Suprapubic skin (tissue), 4 donors: ENCODE measurements at places on chromosomes 6 and 20. TPM values are rescaled to one million over a fixed set of nuclear protein-coding genes. Genes with fewer than 3 reads are reported as not detected.
A peak's percentile ranks its signal among the peaks of the same experiment; 100 is the strongest.

- H3K36me3 ChIP-seq = no peaks in the 10 kb centered on the region
- no peak for DNase-seq
- H3K27me3 ChIP-seq = peaks cover 2% of the 10 kb centered on the region
- no peak overlapping the region for H3K4me3 ChIP-seq
- peaks cover 3% of the 10 kb centered on the region for H3K4me1 ChIP-seq
These were observed 83.5 kb upstream of the SLC22A23 start for GRCh38 chr6:3540253-3540820.

GRCh38 chr20:51667491-51667890 is 100.7 kb downstream of the ATP9A start:
- H3K4me1 ChIP-seq = peaks cover 6% of the 10 kb centered on the region
- no peak overlapping the region for H3K27ac ChIP-seq
- H3K27me3 ChIP-seq = no peaks in the 10 kb centered on the region
- no peak for DNase-seq

GRCh38 chr6:135181333-135182070 is 394 bp downstream of the MYB start:
- peak overlapping the region; percentile 68 for H3K4me3 ChIP-seq
- no peak overlapping the region for H3K27ac ChIP-seq
- H3K36me3 ChIP-seq = no peaks in the 10 kb centered on the region
- no peak for DNase-seq
- H3K4me1 ChIP-seq = peaks cover 26% of the 10 kb centered on the region

DNA sequence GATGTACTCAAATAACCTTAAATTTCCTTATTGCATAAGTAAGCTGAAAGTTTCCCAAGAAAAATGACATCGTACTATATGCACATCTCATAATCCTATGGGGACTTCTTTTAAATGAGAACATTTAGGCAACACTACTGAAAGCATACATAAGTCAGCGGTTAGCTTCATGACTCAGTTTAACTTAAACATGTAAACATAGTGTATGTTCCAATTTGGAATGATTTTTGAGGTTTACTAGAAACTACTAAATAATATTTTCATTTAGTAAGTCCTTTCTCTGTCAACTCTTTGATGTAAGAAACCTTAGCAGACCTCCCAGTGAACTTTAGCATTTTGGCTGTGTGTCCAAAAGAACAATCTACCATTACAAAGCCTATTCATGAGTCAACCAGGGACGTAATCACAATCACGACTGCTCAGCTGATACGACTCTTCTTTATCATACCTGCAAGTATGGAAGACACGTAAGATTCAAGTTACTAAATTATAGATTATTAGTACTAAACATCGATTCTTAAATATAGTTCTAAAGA is 19.3 kb downstream of the HIVEP2 start:
- H3K27ac ChIP-seq = no peak overlapping the region
- no peaks in the 10 kb centered on the region for H3K36me3 ChIP-seq
- H3K4me1 ChIP-seq = peaks cover 16% of the 10 kb centered on the region
- no peak for DNase-seq
- H3K27me3 ChIP-seq = no peaks in the 10 kb centered on the region
- H3K4me3 ChIP-seq = no peak overlapping the region

GRCh38 chr6:45881705-45882467 is 133.8 kb downstream of the CLIC5 start:
- DNase-seq = no peak
- peaks cover 12% of the 10 kb centered on the region for H3K4me1 ChIP-seq
- no peaks in the 10 kb centered on the region for H3K27me3 ChIP-seq
- no peak overlapping the region for H3K27ac ChIP-seq
- no peak overlapping the region for H3K4me3 ChIP-seq

GRCh38 chr6:10099529-10100140 is 315.2 kb downstream of the TFAP2A start:
- no peaks in the 10 kb centered on the region for H3K36me3 ChIP-seq
- H3K4me1 ChIP-seq = peaks cover 28% of the 10 kb centered on the region
- no peak for DNase-seq
- H3K4me3 ChIP-seq = peak overlapping the region; percentile 41

- no peak overlapping the region for H3K4me3 ChIP-seq
- H3K27me3 ChIP-seq = no peaks in the 10 kb centered on the region
- DNase-seq = no peak
- peaks cover 19% of the 10 kb centered on the region for H3K4me1 ChIP-seq
- no peak overlapping the region for H3K27ac ChIP-seq
These were observed 94.6 kb downstream of the TFAP2A start for GRCh38 chr6:10320291-10320690.

- H3K4me1 ChIP-seq = peaks cover 62% of the 10 kb centered on the region
- H3K27me3 ChIP-seq = no peaks in the 10 kb centered on the region
- no peak overlapping the region for H3K4me3 ChIP-seq
- H3K36me3 ChIP-seq = no peaks in the 10 kb centered on the region
These were observed 54.4 kb upstream of the RNF24 start for GRCh38 chr20:4069751-4070150.

- H3K27me3 ChIP-seq = no peaks in the 10 kb centered on the region
- H3K4me1 ChIP-seq = no peaks in the 10 kb centered on the region
- no peak overlapping the region for H3K4me3 ChIP-seq
- H3K36me3 ChIP-seq = no peaks in the 10 kb centered on the region
These were observed 8.8 kb downstream of the TMEM244 start for GRCh38 chr6:129852257-129852858.

- H3K27me3 ChIP-seq = peaks cover 8% of the 10 kb centered on the region
- no peaks in the 10 kb centered on the region for H3K4me1 ChIP-seq
These were observed 157.8 kb downstream of the SYCP2 start for GRCh38 chr20:59775687-59776055.

GRCh38 chr20:51800060-51800871 is 2.1 kb downstream of the SALL4 start:
- H3K4me1 ChIP-seq = peaks cover 28% of the 10 kb centered on the region
- H3K4me3 ChIP-seq = peak overlapping the region; percentile 45
- H3K27ac ChIP-seq = no peak overlapping the region

DNA sequence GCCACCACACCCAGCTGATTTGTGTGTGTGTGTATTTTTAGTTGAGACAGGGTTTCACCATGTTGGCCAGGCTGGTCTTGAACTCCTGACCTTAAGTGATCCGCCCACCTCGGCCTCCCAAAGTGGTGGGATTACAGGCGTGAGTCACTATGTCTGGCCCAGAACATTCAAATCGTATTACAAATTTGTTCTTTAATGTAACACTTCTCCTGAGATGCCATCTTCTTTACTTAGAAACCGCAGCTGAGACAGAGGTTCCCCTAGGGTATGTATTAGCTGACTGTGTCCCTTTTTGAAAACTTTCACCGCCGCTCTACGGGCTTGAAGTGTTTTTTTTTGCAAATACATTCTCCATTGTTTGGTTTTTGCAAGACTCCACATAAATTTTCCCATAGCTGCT is 62.6 kb downstream of the TOX2 start:
- peaks cover 18% of the 10 kb centered on the region for H3K27me3 ChIP-seq
- peaks cover 4% of the 10 kb centered on the region for H3K4me1 ChIP-seq
- peak; percentile 6 for DNase-seq

DNA sequence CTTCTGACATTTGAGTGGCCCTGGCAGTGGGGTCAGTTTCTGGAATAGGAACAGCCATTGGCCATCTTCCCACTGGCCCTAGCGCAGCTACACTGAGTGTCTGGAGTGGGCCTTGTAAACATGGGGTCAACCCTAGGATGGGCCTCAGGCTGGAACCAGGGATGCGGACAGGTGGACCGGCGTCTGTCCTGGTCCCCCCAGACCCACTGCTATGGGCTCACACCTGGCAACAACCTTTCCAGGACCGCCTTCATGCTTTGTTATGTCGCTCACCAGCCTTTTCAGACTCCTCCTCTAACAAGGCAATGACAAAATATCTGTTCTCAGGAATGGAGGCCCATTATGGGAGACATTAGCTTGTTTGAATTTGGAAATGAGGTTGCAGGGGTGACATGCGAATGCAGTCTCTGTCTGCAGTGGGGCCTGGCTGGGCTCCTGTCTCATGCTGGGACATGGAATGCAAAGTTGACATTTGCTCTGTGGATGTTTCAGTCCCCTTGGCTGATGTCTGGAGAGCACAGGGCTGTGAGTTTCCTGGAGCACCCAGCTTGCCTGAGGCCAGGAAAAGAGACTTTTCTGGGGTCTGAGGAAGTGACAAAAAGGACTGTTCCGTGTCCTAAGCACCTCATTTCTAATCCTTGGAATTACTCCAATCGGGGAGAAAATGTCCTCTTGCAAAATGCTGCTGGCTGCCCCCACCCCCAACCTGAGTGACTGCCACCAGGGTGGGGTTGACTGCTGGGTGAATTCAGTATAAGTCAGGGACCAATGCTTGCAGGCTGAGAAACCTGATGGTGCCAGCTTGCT is 98.7 kb upstream of the PMEPA1 start:
- H3K27ac ChIP-seq = no peak overlapping the region
- H3K27me3 ChIP-seq = no peaks in the 10 kb centered on the region
- H3K36me3 ChIP-seq = no peaks in the 10 kb centered on the region

GRCh38 chr20:8542110-8542486 is 410.0 kb downstream of the PLCB1 start:
- DNase-seq = no peak
- H3K4me3 ChIP-seq = no peak overlapping the region
- H3K27me3 ChIP-seq = no peaks in the 10 kb centered on the region

- H3K36me3 ChIP-seq = no peaks in the 10 kb centered on the region
- no peaks in the 10 kb centered on the region for H3K4me1 ChIP-seq
- no peak overlapping the region for H3K27ac ChIP-seq
- DNase-seq = no peak
- no peak overlapping the region for H3K4me3 ChIP-seq
- H3K27me3 ChIP-seq = no peaks in the 10 kb centered on the region
These were observed 111.2 kb upstream of the SUPT3H start for GRCh38 chr6:45488889-45489288.

GRCh38 chr6:29629571-29629970 is 3.4 kb downstream of the GABBR1 start:
- no peak for DNase-seq
- H3K27ac ChIP-seq = no peak overlapping the region
- H3K36me3 ChIP-seq = no peaks in the 10 kb centered on the region
- H3K27me3 ChIP-seq = no peaks in the 10 kb centered on the region
- H3K4me3 ChIP-seq = no peak overlapping the region

- no peak overlapping the region for H3K4me3 ChIP-seq
- peaks cover 10% of the 10 kb centered on the region for H3K4me1 ChIP-seq
- no peak overlapping the region for H3K27ac ChIP-seq
- peaks cover 45% of the 10 kb centered on the region for H3K36me3 ChIP-seq
- no peak for DNase-seq
These were observed 3.6 kb upstream of the PGBD1 start for GRCh38 chr6:28277746-28278145.

DNA sequence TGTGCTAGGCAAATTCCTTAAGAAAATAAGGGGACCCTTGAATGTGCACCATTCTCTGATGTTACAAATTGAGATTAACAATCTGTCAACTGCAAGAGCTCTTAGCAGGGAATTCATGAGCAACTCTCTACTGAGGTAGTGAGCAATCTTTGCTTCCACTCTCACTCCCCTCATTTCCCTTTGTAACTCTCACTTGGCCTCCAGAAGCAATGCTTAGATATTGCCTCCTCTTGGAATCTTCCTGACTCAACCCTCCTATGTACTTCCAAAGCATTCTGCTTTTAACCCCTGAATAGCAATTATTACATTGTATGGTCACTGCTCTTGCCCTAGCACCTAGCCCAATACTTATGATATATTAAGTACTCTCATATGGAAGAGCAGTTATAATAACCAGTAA is 16.5 kb downstream of the XPO5 start:
- no peak overlapping the region for H3K4me3 ChIP-seq
- DNase-seq = no peak
- H3K27ac ChIP-seq = no peak overlapping the region
- H3K27me3 ChIP-seq = no peaks in the 10 kb centered on the region

DNA sequence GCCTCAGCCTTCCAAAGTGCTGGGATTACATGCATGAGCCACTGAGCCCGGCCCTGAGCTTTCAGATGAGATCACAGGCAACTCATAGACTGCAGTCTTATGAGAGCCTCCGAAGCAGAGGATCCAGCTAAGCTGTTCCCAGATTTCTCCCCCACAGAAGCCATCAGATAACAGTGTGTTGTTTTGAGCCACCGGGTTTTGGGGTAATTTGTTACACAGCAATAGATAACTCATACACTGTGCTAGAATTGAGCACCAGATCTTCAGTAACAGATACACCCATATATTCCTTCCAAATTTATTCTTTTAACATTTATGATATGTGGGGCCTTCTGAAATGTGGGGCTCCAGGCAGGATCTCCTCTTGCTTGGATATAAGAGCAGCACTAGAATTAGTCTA is 19.0 kb upstream of the ZBTB22 start:
- H3K4me1 ChIP-seq = no peaks in the 10 kb centered on the region
- H3K4me3 ChIP-seq = no peak overlapping the region

DNA sequence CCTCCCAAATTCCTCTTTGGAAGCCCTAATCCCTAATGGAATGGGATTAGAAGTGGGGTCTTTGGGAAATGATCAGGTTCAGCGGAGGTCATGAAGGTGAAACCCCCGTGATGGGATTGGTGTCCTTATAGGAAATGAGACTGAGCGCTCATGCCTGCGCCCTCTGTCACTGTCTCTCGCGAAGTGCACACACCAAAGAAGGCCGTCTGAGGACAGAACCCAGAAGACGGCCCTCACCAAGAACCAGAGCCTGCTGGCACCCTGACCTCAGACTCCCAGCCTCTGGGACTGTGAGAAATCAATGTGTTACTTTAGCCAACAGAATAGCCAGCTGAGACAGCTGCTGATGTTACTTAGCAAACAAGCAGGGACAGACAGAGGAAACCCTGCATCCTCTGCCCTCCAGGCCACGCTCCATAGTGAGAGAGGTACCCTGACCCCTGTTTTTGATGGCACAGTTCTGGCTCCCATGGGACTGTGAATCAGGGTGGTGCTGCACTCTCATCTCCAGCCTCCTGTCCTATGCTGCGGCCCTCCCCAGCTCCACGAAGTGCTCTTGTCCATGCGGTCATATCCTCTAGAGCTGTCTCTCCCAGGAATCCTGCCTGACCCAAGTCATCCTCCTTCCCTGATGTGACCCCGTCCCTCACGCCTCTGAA is 369.3 kb downstream of the ZFAND3 start:
- H3K4me3 ChIP-seq = no peak overlapping the region
- no peak overlapping the region for H3K27ac ChIP-seq
- H3K4me1 ChIP-seq = no peaks in the 10 kb centered on the region
- no peaks in the 10 kb centered on the region for H3K27me3 ChIP-seq
- peak; percentile 45 for DNase-seq
- peaks cover 3% of the 10 kb centered on the region for H3K36me3 ChIP-seq

DNA sequence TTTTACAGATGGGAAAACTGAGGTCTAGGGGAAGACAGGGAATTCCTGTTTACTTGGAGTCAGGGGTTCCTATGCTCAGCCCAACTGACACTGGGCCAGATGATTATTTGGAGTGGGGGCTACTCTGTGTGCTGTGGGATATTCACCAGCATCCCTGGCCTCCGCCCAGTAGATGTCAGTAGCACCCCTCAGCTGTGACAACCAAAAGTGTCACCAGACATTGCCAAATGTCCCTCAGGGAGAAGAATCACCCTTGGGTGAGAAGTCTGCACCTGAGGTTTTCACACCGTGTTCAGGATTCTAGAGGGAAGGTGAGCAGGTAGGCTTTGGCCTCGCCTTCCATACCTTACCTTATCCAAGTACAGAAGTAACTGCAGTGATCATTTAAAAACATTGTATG is 27.6 kb downstream of the CDH26 start:
- H3K27me3 ChIP-seq = no peaks in the 10 kb centered on the region
- H3K4me1 ChIP-seq = no peaks in the 10 kb centered on the region
- no peak for DNase-seq
- H3K36me3 ChIP-seq = no peaks in the 10 kb centered on the region

Gene BANF2
- total RNA-seq = not detected

Gene WFDC10B
- total RNA-seq = not detected

Gene MTHFD1L
- total RNA-seq = 4.1 TPM

Gene OPRL1
- total RNA-seq = 0.45 TPM

Gene DDR1
- 178 TPM for total RNA-seq

Gene TMC2
- not detected for total RNA-seq

Gene REM1
- 0.64 TPM for total RNA-seq

Gene KHDC1L
- not detected for total RNA-seq

Gene LTA
- not detected for total RNA-seq

Gene ETV7
- total RNA-seq = 13.0 TPM

Gene OPRM1
- total RNA-seq = not detected

Gene UBD
- total RNA-seq = not detected

Gene HS3ST5
- not detected for total RNA-seq
